B cell (primary cell): ENCODE measurements at places on chromosomes 16 and 17. TPM values are rescaled to one million over a fixed set of nuclear protein-coding genes. Genes with fewer than 3 reads are reported as not detected.

Gene SPNS1
- total RNA-seq, result 36.4 and 37.8 TPM in 2 replicates

Gene TNFSF12
- total RNA-seq, result 40.6 and 44.5 TPM in 2 replicates

Gene SLC16A3
- total RNA-seq, result 65.2 and 65.7 TPM in 2 replicates

Gene SEPTIN12
- total RNA-seq, result not detected in 2 replicates

Gene TEKT3
- 0.49 TPM in 1 of 2 replicates, not detected in the other for total RNA-seq

Gene BEAN1
- not detected in 2 replicates for total RNA-seq

Gene FAM171A2
- total RNA-seq, result 0.69 and 1.00 TPM in 2 replicates

Gene FOXC2
- not detected in 2 replicates for total RNA-seq

Gene HCRT
- total RNA-seq, result not detected in 2 replicates

Gene MYO19
- 65.7 and 76.8 TPM in 2 replicates for total RNA-seq

Gene NLGN2
- 1.7 and 3.4 TPM in 2 replicates for total RNA-seq
